ENCODE measurements at places on chromosomes 11 and 22.

DNA sequence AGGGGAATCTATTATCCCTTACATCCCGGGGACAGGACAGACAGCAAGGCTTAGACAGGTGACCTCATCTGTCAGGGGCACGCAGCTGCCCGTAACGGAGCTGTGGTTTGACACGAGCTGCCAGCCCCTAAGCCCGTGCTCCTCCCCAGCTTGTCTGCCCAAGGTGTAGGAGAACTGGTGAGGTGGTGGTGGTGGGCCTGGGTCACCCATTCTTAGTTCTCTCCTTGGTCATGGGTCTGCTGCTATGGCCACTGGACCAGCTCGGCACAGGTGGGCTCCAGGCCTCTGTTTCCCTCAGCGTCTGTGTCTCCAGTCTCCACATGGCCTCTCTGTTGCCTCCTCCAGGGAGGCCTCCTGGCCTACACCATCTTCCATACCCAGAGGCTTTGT, 5.4 kb downstream of the PARVG start:
- DNase-seq = no peak

GRCh38 chr22:47195484-47196165, 433.2 kb downstream of the TBC1D22A start:
- DNase-seq = no peak

DNA sequence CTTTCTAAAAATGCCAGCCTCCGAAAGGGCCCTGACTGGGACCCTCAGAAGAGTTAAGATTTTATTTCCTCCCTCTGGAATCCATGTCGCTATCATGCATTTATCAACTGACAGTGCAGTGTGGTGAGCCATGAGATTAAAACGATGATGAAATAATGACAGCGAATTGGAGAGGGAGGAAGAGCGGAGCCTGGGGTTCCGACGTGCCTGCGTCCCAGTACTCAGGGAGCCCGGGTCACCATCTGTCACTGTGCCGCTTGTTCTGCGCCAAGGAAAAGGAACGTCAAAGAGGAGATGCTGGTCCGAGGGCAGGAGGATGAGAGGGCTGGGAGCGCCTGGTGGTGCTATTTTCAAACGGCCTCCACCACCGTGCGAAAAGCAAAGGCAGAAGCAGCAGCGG, 46.2 kb downstream of the MACROD1 start:
- DNase-seq = no peak

GRCh38 chr11:76762356-76762752, 20.8 kb upstream of the TSKU start:
- no peak for DNase-seq

- no peak for DNase-seq
Measured at GRCh38 chr11:57536947-57537619, at the start of gene SMTNL1. Gene SMTNL1, plus strand, starts transcription at chr11:57537595. Its CDS starts 5,048 bp downstream, at chr11:57542643.

DNA sequence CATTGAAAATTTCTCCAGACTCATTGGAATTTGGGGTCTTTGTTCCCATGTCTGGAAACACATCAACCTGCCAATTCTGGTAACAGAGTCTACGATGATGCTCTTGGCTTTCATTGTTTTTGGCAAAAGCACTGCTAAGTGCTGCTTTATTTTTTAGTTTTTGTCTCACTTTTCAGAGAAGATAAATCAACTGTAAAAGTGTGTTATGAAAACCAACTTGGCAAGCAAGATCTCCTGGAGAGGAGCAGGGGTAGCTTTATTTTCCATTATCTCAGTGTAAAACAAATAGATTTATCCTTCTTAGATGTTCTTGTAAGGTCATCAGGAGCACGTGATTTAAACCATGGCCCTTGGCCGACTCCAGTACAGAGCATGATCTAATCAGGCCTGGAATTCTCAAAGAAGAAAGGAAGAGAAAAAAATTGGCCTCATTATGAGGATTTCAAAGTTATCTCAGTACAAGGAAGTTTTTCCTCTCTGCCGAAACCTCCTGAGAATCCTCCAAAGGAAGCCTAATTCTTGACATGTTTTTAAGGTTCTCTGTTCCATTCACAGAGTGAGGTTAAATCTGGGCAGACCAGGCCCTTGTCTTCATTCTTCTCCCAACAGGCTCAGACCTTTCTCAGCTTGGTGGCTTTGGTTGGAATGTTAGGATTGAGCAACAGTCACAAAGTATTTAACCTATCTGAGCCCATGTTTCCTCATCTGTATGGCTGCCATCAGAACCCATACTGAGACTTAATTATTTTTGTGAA, 16.4 kb upstream of the PAMR1 start:
- no peak for DNase-seq

DNA sequence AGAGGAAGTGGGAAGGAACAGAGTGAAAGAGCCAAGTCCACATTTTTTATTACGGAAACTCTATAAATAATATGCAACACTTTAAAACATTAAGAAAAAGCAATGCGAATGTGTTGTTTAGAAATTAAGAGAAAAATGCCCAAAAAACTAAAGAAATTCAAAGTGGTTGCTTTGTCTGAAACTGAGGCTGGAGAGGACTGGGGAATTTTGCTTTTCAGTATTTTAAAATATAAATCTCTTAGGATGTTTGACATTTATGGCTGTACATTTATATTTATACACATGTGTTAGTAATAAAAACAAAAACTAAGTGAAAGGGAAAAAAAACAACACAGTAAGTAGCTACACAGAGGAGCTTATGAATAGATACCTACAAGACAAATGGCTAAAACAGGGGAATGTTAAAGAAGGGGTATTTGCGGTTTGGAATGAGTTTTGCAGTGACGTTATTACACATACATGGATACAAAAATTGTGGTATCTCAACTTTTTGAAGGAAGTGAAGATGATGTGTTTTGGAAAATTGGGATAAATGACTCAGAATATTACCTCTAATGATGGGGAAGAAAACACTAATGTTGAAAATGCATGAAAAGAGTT, 97.0 kb upstream of the DRD2 start:
- DNase-seq = no peak

DNA sequence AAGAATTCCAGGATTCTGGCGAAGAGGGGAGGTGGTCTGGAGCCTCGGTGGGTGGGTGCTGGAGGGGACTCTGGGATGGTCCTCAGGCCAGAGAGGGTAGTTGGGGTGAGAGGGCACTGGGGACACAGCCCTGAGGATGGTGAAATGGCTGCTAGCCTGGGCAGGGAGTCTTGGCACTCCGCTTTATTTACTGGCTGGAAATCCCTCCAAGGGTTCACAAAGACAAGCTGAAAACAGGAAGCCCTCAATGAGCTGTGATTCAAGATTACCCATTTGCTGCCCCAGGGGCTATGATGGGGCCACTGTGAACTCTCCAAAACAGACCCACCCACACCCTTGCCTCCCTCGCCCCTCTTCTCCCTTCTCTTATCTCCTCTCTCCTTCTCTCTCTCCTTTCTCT, 71.9 kb downstream of the FBXO7 start:
- no peak for DNase-seq

DNA sequence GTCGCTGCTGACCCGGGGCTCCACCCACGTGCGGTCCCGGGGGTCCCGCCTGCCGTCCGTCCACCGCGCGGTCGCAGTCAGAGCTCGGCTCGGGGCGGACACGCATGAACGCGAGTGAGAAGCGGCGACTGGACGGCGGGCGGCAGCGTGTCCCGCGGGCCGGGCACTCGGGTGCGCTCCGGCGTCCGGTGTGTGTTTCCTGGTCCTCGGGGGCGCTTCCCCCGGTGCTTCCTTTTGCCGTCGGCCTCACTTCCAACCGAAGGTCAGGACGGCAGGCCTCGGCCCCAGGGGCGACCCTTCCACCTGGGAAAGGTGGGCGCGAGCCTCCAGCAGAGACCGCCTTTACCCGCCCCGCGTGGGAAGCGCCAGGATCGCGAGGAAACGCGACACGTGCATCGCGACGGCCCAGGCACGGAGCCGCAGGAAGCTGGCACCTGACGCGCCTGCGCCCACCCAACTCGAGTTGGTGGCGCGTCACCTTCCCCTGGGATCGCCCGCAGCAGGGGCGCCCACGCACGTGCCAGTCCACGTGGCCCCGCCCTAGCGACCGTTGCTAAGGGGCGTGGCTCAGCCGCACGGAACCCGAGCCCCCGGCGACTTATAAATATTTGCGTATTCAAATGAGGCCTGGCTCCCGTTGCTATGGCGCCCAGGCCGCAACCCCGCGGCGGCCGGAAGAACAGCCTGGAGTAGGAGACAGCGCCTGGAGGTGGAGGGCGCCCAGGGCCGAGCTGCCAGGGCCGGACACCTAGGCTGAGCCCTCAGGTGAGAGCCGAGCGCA, at the start of gene LRRC56:
LRRC56 (plus strand) TSS at position 687 of the 781 bp plus-strand sequence. CDS start 3,158 bp downstream, outside the sequence.
- DNase-seq = peak; percentile 95

DNA sequence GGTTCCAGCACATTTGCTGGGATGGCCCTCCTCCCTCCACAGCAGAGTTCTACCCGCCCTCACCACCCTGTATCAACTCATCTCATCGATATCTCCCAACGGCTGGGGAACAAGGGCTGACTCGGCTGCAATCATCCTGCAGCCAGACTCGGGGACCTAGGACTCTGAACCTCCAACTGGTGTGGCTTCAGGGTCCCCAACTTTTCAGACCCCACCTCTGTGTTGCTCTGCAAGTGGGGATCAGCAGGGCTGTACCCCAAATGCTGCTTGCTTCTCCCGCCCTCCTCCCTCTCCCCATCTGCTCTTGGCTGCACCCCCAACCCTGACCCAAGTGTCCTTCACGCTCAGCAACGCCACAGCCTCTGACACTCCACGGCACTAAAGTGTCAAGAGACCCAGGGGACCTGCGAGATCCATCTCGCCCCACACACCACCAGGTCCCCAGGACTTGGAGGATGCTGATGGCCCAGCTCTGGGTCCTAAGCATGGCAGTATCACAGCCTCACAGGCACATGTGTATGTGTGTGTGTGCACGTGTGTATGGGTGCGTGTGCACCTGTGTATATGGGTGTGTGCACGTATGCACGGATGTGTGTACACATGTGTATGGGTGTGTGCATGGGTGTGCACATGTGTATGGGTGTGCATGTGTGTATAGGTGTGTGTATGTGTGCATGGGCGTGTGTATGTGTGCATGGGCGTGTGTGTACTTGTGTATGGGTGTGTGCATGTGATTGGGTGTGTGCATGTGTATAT, 26.4 kb downstream of the KCNQ1 start:
- DNase-seq = no peak

GRCh38 chr11:127643268-127644058, 642.9 kb upstream of the KIRREL3 start:
- DNase-seq = no peak

DNA sequence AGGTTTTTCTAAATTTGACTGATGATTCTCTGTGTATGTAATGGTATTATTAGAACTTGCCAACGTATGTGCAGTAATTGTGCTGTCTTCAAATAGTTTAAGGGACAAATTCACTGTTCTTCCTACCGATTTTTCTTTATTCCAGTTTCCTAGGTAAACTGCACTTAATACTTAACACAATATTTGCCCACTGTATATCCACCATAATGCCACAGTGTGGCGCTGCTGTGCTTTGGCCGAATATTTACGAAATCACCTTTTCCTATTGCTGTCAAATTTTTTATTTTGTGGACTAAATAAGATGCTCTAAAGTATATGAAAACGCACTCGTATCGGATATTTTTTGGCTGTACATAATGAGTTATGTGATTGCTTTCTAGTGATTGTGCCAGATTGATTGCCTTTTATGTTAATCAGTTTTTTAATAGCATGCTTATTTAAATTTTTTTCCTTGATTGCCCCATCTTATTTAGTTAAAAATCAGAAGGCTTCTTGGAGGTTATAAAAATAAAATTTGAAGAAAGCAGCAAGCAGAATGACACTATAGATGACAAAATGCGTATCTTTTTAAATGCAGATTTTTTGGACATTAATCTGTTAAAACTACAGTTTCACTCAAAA, 10.5 kb downstream of the AASDHPPT start:
- DNase-seq = peak; percentile 16

DNA sequence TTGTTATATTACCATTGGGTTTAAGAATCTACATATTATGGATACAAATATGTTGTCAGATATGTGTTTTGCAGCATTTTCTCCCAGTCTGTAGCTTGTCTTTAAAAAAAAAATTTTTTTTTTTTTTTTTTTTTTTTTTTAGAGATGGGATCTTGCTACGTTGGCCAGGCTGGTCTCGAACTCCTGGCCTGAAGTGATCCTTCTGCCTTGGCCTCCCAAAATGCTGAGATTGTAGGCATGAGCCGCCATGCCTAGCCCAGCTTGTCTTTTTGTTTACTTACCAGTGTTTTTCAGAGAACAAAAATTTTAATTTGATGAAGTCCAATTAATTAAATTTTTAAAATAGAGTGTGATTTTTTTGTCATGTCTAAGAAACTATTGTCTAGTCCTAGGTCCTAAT, 29.8 kb downstream of the INCENP start:
- DNase-seq = no peak

GRCh38 chr11:64871492-64871891, 6.9 kb downstream of the EHD1 start:
- no peak for DNase-seq

- no peak for DNase-seq
Measured at GRCh38 chr11:119531056-119531455, 108.1 kb upstream of the THY1 start.

DNA sequence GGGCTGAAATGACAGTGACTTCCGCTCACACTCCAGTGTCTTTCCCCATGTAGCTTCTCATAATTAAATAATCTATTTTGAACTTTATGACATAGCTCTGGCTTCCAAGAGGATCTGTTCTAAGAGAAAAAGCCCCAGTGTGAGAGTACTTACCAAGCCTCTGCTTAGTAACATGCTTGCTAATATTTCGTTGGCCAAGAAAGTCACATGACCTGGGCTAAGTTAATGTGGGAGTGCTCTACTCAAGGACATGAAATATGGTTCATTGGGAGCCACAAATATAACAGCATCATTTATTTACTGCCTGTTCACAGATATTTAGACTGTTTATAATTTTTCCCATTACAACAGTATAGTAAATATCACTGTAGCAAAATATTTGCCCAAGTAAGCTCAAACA, 42.5 kb downstream of the CCDC73 start:
- DNase-seq = no peak

DNA sequence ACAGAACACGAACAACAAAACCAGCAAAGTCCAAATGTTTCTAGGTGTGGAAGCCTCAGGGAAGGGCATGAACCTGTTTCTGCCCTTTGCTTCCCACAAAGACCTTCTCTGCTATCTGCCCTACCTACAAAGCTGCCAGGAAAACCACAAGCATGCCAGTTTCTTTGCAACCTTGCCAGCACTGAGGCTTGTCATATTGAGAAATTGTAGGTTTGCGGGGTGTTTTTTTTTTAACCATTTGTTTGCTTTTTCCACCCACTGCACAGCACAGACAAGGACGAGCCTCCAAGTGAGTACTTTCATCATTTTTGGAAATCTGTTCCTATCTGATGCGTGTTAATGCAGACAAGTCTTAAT, 12.8 kb downstream of the PARVG start:
- DNase-seq = no peak

DNA sequence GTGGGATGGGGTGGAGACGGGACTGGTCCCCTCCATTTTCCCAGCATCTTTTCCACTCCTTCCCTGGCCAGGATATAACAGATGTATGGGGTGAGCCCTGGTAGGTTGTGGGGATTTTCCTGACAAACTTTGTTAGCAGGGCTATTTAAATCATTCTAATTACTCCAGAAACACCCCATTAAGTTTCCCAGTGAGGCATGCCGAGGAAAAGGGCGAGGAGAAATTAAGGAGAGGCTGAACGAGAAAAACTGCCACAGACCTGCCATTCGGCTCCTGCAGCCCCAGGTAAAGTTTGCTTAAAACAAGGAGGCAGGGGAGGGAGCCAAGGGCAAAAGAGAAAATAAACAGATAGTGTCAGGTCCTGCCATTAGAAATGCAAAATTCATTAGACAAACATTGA, 428.2 kb downstream of the BUD13 start:
- no peak for DNase-seq
